ENCODE measurements at places on chromosomes 2 and 18. TPM values are rescaled to one million over a fixed set of nuclear protein-coding genes. Genes with fewer than 3 reads are reported as not detected.

Gene SERPINB4
- not detected for total RNA-seq

DNA sequence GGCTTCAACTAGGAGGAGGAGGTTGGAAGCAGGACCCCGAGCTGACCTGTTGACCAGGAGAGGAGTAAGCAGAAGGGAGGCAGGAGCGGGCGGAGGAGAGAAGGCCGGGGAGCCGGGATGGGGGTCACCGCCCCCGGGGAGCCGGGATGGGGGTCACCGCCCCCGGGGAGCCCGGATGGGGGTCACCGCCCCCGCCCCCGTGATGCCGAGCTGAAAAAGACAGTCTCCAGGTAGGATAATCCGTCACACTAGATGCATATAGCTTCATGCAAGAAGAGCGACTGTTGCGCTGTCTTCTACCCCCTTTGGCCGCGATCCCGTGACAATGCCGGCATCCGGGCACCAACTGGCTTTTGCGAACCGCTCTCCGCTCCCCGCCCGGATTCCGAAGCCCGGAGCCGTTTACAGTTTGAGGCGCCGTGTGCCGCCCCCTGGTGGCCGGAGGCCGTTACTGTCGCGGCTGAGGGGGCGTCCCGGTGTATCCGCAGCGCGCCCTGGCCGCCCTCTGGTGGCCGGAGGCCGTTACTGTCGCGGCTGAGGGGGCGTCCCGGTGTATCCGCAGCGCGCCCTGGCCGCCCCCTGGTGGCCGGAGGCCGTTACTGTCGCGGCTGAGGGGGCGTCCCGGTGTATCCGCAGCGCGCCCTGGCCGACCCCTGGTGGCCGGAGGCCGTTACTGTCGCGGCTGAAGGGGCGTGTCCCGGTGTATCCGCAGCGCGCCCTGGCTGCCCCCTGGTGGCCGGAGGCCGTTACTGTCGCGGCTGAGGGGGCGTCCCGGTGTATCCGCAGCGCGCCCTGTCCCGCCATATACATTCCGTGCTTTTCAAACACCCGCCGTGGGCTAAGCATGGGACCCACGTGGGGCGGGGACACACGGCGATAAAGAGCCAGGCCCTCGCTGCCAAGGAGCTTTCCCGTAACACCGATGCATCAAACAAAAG is 89.6 kb downstream of the ACTR3 start:
- no peaks in the 10 kb centered on the region for H3K27me3 ChIP-seq
- H3K27ac ChIP-seq: no peak overlapping the region
- no peak for DNase-seq
- no peaks in the 10 kb centered on the region for H3K36me3 ChIP-seq
- H3K4me1 ChIP-seq: peaks cover 3% of the 10 kb centered on the region

DNA sequence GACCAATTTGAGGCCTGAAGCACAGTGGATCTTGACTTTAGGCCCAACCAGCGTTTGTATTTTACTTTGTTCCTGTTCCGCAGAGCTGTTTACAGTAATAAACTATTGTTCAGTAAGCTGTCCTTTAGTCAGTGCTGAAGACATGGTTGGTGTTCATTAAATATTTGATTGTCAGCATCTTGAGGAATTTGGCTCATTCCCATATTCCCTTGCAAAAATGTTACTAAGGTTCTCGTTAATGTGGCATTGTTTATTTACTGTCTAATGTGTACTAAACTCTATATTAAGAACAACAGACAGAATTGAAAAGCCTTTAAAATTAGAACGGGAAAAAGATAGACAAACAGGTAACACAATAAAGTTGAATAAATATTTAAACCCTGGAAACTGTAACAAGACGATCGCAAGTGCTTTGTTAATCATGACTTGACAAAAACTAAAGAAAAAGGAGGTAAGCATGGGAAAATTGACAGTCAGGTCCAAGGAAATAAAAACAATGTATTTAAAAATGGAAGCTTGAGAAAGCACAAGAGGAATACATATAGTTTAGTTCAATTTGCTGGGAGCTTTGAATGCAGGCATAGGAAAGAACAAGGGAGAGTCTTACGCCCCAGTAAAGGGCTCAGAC is 1060.8 kb upstream of the CRIM1 start:
- no peak overlapping the region for H3K27ac ChIP-seq
- no peak overlapping the region for H3K4me3 ChIP-seq
- H3K4me1 ChIP-seq: no peaks in the 10 kb centered on the region

Gene MC5R
- total RNA-seq: not detected

DNA sequence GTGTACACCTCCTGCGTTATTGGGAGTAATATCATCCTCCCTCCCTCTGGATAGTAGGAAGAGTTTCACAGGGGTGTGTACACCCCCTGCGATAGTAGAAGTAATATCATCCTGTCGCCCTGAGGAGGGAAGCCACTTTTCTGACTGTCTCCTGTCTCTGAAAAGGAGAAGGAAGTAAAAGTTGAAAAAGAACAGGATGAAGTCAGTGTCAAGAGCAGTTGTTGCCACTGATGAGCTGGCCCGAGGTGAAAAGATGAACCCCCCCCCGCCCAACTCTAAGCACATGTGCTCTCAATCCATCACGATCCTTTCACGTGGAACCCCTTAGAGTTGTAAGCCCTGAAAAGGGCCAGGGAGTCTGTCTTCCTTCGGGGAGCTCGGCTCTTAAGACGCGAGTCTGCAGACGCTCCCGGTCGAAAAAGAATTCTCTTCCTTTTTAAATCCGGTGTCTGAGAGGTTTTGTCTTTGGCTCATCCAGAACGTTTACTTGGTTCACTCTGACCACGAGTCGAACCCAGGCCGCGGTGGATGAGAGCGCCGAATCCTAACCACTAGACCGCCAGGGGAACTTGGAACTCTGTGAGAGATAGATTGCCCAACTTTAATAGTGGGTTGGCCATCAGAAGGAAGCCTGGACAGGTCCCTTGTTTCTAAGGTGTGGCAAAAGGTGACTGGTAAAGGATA is 22.4 kb upstream of the NAGK start:
- no peak overlapping the region for H3K4me3 ChIP-seq
- no peaks in the 10 kb centered on the region for H3K36me3 ChIP-seq
- no peak for DNase-seq
- no peaks in the 10 kb centered on the region for H3K27me3 ChIP-seq
- no peaks in the 10 kb centered on the region for H3K4me1 ChIP-seq

- no peak overlapping the region for H3K27ac ChIP-seq
- H3K4me1 ChIP-seq: no peaks in the 10 kb centered on the region
- no peak for DNase-seq
- H3K27me3 ChIP-seq: no peaks in the 10 kb centered on the region
These were observed 9.8 kb upstream of the EFR3B start for GRCh38 chr2:25032094-25032493.

Gene TBR1
- not detected for total RNA-seq

- H3K27ac ChIP-seq: no peak overlapping the region
- no peaks in the 10 kb centered on the region for H3K27me3 ChIP-seq
- no peaks in the 10 kb centered on the region for H3K36me3 ChIP-seq
- H3K4me3 ChIP-seq: no peak overlapping the region
- DNase-seq: no peak
These were observed 56.9 kb upstream of the GYPC start for GRCh38 chr2:126599062-126599461.

Gene AQP12B
- total RNA-seq: not detected

- H3K4me1 ChIP-seq: no peaks in the 10 kb centered on the region
- H3K4me3 ChIP-seq: peak overlapping the region; percentile 82
- peak overlapping the region; percentile 13 for H3K27ac ChIP-seq
- peak; percentile 28 for DNase-seq
These were observed 1.1 kb upstream of the SPAST start for GRCh38 chr2:32061973-32062861.

DNA sequence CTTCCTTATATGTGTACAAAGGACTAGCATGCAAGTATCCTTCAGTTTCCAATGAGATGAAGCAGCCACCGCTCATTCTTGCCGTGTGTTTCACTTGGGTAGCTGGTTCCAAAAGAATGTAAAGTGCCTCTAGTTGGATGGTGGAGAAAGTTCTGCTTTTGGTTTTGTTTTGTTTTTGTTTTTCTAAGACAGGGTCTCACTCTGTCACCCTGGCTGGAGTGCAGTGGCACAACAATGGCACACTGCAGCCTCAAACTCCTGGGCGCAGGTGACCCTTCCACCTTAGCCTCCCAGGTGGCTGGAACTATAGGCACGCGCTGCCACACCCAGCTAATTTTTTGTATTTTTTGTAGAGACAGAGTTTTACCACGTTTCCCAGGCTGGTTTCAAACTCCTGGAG is 8.3 kb downstream of the ANXA4 start:
- H3K27ac ChIP-seq: no peak overlapping the region
- H3K4me1 ChIP-seq: no peaks in the 10 kb centered on the region

DNA sequence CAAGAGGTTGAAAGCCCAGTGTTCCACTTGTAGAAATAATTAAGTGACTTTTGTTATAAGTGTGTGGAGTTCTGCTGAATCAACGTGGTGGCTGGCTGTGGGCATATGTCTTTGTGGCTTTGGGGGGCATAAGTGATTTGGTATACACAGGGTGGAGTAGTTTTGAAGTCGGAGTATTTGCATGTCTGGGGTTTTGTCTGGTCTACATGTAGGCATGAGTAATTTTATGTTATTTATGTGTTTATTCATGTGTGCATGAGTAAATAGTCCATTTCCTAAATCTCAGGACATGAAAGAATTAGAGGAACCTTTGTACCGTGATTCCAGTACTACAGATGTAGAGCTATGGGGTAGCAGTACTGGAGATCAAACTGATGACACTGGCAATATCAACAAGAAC is 179.7 kb downstream of the DYSF start:
- DNase-seq: no peak
- no peaks in the 10 kb centered on the region for H3K4me1 ChIP-seq
- no peak overlapping the region for H3K27ac ChIP-seq
- no peaks in the 10 kb centered on the region for H3K27me3 ChIP-seq
- no peaks in the 10 kb centered on the region for H3K36me3 ChIP-seq

Gene CHRNA1
- 0.33 TPM for total RNA-seq

GRCh38 chr2:223959688-223960087 is 2.4 kb downstream of the MRPL44 start:
- H3K27ac ChIP-seq: no peak overlapping the region
- peaks cover 5% of the 10 kb centered on the region for H3K4me1 ChIP-seq
- no peaks in the 10 kb centered on the region for H3K27me3 ChIP-seq
- DNase-seq: peak; percentile 28
- H3K4me3 ChIP-seq: no peak overlapping the region

DNA sequence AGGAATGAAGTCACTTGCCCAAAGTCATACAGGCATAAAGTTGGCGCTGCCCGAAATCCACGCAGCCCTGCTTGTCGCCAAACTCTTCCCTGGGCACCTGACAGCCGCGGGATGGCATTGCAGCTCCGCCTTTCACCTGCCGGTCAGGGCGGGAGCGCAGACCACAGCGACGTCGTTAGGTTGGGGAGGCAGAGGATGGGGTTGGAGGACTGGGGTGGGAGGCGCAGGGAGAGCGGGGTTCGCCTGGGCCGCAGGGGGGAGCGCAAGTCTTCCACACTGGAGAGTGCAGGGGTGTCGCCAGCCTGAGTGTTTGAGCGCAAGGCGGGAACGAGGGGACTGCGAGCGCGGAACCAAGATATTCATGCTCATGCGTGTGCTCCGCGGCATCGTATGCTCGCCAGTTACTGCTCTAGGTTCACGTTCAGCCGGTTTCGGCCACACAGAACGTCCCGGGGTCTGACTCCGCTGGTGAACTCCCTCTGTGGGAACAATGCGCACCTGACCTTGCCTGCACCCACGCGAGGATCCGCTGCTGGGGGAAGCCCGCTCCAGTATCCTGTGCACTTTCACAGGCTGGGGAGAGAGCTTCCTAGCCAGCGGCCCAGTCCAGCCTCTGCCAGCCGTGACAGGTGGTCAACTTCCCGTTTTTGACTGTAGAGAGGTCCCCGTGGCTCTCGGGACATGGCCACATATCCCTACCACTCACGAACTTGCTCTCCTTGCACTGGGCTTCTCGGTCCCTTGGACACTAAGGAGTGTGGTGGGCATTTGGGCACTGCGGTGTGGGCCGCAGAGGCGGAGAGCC is 767 bp upstream of the NPPC start:
- peak; percentile 27 for DNase-seq
- no peak overlapping the region for H3K4me3 ChIP-seq
- no peaks in the 10 kb centered on the region for H3K36me3 ChIP-seq

Gene PARD3B
- total RNA-seq: 20.6 TPM
